ENCODE measurements at places on chromosomes 2 and 18.

GRCh38 chr2:160901613-160902012 is 258.6 kb upstream of the TANK start:
- no peak for DNase-seq

GRCh38 chr2:39160982-39161381 is 40.1 kb upstream of the SOS1 start:
- no peak for DNase-seq

DNA sequence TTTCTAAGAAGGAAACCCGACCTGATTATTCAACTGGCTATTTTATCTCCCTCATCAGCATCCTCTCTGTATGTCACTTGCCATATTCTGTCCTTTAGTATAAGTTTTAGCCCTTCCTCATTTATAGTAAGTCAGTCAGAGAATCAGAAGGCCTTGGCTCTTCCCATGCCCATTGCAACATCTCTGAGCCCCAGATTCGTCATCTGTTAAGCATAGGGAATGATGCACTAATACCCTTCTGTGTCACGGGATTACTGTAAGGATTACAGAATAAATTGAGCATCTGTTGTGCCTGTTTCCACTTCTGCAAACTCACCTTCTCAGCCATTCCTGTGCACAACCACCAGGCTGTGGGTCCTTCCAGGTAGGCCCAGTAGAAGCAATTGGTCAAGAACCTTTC is 258.1 kb upstream of the RAB12 start:
- no peak for DNase-seq

DNA sequence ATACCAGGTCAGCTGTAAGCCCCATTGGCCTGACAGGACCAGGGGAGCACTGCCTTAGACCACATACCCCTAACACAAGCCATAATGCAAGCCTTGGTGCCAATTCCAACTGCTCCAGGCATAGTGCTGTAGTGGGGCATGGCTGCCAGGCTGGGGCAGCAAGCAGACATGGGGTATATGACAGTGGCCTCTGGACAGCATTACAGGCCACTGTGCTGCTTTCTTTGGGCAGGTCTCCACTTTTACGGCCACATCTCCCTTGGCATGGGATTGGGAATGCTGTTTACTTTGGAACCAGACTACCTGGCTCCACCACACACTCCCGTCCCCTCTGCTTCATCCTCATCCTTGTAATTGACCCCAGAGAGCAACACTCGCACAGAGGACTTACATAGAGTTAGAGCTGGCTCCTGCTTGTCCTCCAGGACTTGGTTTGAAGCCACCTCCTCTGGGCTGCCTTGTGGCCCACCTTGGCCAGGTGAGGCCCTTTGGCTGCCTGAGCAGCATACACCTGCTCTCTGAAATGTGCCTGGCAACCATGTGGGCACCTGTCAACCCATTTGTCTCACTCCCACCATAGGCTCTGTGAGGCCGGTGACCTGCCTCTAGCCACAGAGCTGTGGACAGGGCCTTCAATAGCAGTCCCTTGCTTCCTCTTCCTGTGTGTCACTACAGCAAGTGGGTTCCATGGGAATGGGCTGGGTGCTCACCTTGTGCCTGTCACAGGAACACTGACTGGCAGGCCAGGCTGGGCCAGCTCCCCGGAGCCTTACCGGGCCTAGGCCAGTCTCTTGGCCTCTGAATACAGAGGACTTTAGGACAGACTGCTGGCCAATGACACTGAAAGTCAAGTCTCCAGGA is 262.6 kb upstream of the HS6ST1 start:
- no peak for DNase-seq

GRCh38 chr18:56563568-56563967 is 74.8 kb downstream of the TXNL1 start:
- DNase-seq: no peak

- DNase-seq: no peak
These were observed 408.4 kb downstream of the HRH4 start for GRCh38 chr18:24868760-24869237.

DNA sequence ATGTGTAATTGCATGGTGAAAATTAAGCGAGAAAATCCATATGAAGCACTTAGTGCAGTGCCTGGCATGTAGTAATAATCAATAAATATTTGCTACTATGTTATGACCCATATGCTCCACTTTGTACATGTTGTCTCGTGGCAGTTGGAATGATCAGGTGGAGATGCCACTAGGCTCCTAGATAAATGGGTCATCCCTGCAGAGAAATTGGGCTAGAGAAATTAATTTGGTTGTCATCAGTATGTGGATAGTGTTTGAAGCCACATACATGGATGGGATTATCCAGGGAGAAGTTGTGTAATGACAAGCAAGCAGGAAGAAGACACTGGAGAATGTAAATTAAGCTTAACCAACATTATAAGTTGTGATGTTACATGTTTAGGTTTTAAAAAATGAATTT is 33.0 kb downstream of the ACYP2 start:
- no peak for DNase-seq

GRCh38 chr18:21387886-21388285 is 145.9 kb downstream of the GREB1L start:
- DNase-seq: no peak

GRCh38 chr18:34352385-34353163 is 127.9 kb upstream of the NOL4 start:
- DNase-seq: no peak

GRCh38 chr2:150888337-150888736 is 373.3 kb downstream of the RBM43 start:
- DNase-seq: no peak

GRCh38 chr2:121579309-121579708 is 48.6 kb downstream of the RNU4ATAC start:
- no peak for DNase-seq

DNA sequence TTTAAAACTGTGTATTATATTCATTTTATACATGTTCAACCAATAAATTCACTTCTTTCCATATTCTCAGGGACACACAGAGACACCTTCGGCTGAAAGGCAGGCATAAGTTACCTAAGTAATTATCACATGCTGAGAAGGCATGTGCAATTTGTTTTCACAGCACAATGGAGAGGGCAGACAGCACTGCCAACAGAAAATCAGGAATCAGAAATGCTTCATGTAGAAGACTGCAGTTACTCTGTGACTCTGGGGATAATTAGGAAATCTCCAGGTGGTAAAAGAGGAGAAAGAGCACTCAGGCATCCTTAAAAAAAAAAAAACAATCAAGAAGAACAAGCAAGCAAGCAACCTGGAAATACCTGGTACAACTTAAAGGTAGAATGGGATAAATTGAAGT is 49.3 kb downstream of the DSEL start:
- DNase-seq: no peak

GRCh38 chr2:66497431-66498288 is 62.7 kb downstream of the MEIS1 start:
- DNase-seq: no peak

GRCh38 chr2:74053959-74054715 is 69.4 kb downstream of the TET3 start:
- no peak for DNase-seq

- no peak for DNase-seq
These were observed 87.1 kb downstream of the SS18 start for GRCh38 chr18:26003356-26003755.

GRCh38 chr18:56977309-56977708 is 169.6 kb upstream of the BOD1L2 start:
- DNase-seq: no peak

- DNase-seq: no peak
These were observed 136.8 kb upstream of the EPHA4 start for GRCh38 chr2:221708902-221709301.

DNA sequence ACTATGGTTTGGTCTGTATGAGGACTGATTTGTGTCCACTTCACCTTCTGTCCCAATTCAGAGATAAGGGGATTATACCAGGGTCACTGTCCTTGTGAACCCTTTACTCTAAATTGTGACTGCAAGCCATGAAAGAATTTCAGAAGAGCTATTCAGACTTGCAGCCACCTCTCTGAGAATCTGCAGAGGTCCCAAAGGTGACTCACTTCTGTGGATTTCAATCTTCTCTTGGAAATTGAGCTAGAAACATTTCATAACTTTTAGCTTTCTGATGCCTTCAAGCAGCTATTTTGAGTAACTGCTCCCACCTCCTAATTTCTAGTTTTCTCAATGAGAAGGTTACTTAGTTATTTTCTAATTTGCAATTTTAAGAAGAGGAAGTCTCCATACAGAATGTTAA is 1242.4 kb upstream of the ACVR2A start:
- DNase-seq: no peak

DNA sequence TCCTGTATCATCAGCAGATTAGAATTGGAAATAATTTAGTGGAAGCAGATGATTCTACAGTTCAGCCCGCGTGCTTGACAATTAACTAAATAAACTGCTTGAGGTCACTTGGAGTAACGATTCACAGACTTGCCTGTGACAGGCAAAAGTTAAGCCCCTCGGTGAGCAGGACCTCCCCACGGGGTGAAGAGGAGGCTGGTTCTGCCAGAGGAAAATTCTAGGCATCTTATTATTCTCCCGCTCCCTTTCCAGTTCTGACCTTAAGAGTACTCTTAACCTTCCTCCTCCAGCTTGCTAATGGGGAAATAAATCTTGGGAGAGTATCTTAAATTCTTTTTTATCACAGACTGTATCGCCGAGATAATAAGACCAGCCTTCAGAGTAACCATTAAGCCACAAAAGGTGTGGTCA is 169.7 kb upstream of the SMAD2 start:
- DNase-seq: no peak

GRCh38 chr2:222722327-222722946 is 51.0 kb downstream of the MOGAT1 start:
- DNase-seq: no peak

DNA sequence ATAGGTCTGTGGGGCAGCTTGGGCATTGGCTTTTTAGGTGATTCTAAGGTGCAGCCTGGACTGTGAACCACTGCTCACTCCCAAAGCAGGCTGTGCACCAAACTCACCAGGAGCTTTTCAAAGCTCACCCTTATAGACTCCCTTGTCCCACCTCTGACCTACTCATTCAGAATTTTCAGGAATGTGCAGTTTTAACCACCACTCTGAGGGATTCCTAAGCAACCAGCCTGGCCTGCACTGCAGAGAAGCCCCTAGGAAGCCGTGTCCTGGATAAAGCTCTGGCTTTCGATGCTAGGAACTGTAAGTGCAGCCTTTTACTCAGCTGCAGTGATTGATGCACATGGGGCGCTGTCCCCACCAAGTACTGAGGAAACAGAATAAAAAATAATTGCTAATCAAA is 33.0 kb downstream of the MRO start:
- DNase-seq: no peak

DNA sequence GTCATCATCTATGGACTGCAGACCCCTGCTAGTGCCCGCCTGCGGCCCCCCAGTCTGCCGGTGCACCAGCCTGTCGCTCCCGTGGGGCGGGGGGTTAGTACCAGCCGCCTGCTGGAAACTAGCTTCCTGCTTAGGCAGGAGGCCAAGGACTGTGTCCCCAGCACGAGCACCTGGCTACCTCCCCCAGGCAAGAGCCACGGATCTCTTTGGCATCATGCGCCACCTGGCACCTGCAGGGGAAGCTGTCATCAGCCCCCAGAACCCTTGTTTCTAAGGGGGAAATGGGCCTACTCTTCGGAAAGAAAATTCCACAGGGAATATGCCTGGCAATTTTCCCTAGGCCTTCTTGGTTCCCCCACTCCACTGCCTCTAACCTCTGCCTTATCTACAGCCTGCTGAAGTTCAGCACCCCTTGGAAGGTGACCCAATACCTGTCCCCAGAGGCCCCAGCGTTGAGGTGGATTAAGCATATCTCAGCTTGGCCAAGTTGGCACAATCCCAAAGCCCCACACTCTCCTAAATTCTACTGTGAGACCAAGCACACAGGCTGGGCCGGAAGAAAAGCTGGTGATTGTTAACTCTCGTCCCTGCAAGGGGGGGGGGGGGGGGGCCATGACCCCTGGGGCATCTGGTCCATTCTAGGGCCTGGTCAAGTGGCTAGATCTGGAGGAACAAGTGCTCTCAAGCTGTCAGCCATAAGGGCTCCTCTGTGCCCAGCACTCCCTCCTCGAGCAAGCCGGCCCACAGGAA is 62.0 kb upstream of the POMC start:
- no peak for DNase-seq

GRCh38 chr2:209334188-209335017 is 89.4 kb upstream of the MAP2 start:
- no peak for DNase-seq

- no peak for DNase-seq
These were observed 784.6 kb downstream of the RNF144A start for GRCh38 chr2:7701791-7702190.

DNA sequence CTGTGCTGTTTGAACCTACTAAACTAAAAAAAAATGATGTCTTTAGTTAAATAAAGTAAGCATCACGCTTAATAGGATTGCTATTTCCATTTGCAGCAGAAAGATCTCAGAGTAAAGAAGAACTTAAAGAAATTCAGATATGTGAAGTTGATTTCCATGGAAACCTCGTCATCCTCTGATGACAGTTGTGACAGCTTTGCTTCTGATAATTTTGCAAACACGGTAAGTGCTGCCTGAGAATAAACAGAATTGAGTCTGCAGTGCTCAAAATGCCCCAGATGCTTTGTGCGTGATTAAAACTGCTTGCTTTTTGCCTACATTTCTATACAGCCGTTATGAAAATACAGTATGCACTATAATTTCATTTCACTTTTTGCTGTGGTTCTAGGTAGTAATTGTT is 3.9 kb downstream of the CDCA7 start:
- no peak for DNase-seq

GRCh38 chr18:49616618-49617328 is 54.9 kb downstream of the LIPG start:
- DNase-seq: no peak

- DNase-seq: no peak
These were observed 12.9 kb upstream of the MRO start for GRCh38 chr18:50832754-50833153.

DNA sequence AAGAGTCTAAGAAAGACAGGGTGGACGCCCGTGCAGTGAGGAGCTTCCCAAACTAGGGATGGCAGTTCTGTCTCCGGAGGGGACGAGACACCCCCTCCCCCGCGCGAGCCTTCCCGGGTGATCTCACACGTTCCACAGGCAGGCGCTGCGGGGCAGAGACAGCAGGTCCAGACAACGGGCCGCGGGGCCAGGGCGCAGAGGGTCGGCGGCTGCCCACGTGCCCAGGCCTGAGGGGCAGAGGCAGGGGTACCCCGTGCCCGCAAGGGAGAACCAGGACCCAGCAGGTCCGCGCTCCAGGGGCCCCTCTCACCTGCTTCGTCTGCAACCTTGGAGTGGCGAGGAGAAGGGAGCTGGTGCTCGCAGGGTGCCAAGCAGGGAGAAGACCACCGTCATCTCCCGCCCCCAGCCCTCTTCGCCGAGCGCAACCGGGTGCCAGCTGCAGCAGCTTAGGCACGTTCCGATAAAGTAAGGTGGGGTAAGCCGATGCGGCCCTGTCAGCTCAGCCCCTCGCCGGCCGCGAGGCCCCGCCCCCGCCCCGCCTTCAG is at the start of gene GPR155:
TSS of gene GPR155 (minus strand) at position 467 of the 545 bp plus-strand sequence. CDS start 5,073 bp downstream, outside the sequence.
- peak; percentile 37 for DNase-seq

GRCh38 chr2:160141912-160142311 is 58.2 kb downstream of the ITGB6 start:
- no peak for DNase-seq

- no peak for DNase-seq
These were observed 132.8 kb upstream of the TMEFF2 start for GRCh38 chr2:192327576-192327975.
